NCI-H1436 (cell line): ENCODE measurements at places on chromosomes 2 and 18.
A peak's percentile ranks its signal among the peaks of the same experiment; 100 is the strongest.

- DNase-seq: no peak
Measured at GRCh38 chr18:51490860-51491259, 293.4 kb upstream of the MEX3C start.

DNA sequence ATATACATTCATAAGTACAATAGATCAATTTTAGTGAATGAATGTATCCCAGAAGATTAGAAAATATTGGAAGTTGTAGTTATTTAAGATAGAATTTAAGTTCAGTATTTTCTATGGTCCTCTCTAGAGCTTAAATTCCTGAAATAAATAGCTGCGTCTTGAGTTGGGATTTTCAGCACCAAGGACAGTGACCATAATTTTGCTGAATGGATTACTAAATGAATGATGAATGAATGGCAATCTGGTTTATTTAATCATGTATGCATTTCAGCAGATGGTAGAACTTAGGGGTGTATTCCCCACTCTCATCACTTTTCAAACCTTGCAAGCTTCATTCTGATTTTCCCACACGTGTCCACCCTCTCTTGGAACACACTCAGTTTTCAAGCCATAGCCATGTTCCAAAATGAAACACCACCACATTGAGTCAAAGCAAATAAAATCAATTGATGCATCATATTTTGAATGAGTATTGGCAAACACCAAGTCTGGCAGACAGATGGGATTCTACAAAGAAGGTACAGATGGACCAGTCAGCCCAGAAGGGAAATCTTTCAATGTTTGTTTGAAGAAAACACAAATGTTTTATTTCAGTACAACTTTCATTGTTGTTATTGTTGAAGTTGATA is 362.2 kb upstream of the NXPH2 start:
- no peak for DNase-seq

DNA sequence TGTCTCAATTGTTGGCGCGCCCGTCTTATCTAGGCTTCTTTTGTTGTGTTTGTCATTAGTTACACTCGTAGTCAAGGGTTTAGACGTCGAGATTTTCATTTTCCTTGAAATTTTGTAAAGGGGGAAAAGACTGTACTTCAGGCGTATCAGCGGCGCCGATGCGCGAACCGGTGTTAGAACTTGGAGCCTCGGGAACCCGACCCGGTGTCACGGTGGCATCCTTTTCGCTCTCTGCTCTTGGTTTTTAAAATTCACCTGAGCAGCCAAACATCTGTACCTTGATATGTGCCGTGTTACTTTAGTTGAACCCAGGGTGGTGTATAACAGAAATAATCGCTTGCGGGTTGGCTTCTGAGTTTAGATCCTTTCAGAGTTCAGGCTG is 643 bp downstream of the RMC1 start:
- DNase-seq: no peak

- no peak for DNase-seq
Measured at GRCh38 chr2:9941196-9941995, 10.1 kb upstream of the GRHL1 start.

DNA sequence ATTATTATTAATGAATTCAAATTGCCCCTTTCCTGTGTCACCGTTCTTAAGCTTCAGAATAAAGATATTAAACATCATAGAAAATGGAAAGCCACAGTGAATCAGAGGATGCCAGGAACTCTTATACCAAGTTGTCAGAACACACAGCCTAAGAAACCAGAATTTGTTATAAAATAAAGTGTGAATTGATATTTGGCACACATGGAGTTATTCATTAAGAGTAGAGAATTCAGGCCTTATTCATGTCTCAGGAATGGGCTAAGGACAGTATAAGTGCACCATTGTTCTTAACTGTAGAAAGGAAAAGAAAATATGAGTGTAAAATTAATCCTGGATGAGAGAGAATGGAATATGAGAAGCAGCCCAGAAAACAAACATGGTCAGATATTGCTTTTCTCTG is 86.7 kb upstream of the ATP8B1 start:
- DNase-seq: no peak

DNA sequence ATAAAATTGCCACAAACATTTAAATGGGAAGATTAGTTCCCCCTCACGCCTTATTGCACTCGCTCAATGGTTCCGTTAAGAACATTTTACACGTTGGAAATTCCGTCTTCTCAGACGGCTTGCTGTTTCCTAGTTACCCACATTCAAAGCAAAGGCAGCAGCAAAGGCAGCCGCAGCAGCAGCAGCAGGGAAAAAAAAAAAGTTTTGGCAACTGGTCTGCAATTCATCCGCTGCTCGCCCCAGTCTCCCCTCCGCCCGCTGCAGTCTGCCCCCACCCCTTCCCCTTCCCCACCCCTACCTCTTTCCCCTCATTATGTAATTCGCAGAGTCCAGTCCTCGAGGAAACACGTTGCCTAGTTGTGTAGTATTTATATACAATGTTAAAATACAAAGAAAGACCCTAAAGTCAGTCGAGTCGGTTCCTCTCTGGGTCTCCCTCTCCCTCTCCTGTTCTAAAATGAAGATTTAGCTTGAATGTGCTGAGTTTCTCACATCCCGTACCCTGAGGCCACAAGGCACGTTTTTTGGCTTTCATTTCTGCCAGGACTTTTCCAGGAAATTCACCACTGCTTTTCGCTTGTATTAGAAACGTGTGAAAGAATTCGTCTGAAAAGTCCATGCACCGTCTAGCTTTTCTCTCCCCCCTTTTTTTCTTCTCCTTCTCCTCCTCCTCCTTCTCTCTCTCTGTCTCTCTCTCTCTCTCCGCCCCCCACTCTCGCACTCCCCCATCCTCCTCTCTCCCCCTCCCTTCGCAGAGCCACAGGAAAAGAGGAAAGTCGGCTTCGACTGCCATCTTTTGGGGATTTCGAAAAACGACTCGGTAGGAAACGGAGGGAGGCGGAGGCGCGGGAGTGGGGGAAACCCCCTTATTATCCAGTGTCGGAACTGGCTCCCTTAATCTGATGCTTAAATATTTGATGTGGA is 140.0 kb downstream of the MEIS1 start:
- peak; percentile 81 for DNase-seq

- DNase-seq: no peak
Measured at GRCh38 chr2:58101500-58101899, 54.9 kb downstream of the VRK2 start.

DNA sequence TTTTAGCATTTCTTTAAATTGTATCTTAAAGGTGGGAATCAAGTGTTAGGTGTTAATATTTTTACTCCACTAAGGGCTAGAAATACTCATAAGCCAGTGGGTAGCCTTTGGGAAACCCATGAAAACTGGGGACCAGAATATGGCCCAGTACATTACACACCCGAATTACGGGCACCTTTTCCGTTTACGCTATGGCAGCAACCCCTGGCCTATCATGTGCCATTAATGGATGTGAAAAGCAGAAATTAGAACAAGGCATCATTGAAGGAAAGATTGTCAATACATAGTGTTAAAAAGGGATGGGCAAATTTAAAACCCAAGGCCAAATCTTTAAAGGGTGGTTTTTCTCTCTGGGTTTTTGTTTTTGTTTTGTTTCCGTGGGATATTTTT is 781 bp downstream of the FARP2 start:
- DNase-seq: no peak

GRCh38 chr18:4250141-4250540 is 205.0 kb downstream of the DLGAP1 start:
- no peak for DNase-seq

- no peak for DNase-seq
Measured at GRCh38 chr2:168053676-168054075, 193.7 kb downstream of the STK39 start.

GRCh38 chr2:101967826-101968513 is 23.8 kb upstream of the IL1R2 start:
- no peak for DNase-seq

DNA sequence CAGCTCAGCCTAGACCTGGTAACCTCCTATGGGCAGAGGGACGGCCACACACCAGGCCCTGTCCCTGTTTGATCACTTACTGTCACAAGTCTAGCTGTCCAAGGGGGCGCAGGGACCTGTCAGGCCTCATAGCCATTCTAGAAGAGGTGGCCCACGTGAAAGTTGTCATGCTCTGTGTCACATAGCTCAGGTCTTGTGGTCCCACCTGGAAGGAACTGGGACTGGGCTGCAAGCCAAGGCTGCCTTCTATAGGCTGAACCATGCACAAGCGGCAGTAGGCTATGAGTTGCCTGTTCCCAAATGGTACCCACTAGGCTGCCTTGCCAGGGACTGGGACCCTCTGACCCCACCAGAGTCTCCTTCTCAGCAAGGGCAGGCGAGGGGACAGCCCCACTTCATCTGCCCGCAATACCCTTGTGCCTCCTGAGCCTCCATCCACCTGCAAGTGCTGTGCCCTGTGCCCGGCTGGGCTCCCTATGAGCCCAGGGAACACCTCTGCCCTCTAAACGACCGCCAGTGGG is 177.5 kb downstream of the ANAPC1 start:
- DNase-seq: no peak

DNA sequence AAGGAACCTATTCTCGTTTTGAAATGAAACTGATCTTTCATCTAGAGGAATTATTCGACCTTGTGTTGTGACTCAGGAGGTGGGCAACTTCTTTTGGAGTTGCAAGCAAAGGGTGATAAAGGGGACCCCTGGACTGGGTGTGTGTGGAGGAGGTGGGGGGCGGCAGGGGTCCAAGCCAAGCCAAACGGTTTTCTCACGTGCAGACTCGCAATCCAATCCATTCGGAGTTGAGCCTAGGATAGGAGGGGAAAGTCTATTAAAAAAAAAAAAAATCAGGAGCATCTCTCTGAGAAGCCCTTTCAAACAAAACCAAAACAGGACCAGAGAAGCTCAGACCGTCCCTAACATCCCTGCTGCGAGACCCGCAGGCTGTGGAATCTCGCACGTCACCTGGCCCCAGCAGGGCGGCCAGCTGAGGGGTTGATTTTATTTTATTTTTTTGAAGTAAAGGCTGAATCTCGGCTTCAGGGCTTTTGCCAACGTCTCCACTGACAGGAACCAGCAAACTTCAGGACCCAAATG is 3.7 kb upstream of the ZEB2 start:
- no peak for DNase-seq

DNA sequence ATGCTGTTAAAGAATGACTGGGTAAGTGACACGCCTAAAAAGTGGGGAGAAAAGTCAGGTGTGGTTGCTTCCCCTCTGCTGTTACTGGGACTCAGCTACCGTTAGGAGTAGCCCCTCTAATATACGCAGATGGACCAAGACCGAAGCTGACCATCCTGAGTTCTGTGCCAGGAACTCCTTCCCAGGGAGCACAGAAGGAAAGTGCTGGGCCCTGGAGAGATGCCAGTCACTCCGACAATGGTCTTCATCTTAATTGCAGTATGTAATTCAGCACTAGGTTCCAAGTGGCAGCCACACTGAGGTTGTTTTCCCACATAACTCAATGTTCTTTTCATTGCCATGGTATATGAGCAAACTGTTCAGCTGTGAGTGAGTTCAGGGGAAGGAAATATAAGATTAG is 19.6 kb upstream of the TMEM200C start:
- DNase-seq: no peak

- DNase-seq: peak; percentile 28
Measured at GRCh38 chr2:224162122-224162521, 123.0 kb upstream of the SERPINE2 start.

DNA sequence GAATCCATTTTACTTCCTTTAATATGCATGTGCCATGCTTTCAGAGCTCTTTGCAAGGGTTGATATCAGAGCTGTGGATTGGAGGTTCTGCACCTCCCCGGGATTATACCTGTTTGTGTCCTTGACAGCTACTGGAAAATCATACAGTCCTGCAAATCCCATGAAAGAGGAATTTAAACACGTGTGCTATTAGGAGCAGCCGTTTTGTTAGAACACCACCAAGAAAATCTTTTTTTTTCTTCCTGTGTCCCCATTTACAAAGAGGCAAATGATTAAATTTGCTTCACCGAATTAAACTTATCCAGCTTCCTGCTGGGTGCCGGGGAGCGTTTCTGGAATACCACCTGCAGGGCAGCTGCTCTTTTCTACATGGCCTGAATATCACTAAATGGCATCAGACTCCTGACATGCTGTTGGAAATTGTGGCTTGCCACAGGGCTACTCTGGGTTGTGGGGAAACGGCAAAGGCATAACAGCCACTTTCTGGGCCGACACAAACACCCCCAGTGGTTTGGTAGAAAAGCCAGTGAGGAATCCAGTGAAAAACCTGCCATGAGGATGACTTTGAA is 23.4 kb upstream of the SOX11 start:
- no peak for DNase-seq

GRCh38 chr2:7703048-7703447 is 785.8 kb downstream of the RNF144A start:
- no peak for DNase-seq

DNA sequence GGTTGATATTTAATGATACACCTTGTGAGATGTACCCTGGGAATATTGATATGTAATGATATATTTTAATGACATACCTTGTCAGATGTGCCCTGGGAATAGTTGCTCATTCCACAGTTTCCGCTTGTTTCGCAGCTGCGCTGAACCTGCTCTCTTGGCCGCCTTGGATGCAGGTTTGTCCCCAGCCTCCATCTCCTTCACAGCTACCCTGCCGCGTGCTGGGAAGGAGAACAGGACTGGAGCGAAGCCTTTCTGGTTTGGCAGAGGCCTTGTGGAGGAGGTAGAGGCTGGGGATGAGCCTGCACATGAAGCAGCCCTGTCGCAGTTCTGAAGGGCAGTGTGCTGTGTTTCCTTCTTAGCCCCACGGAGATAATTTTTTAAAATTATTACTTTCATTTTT is 14.6 kb downstream of the ATG4B start:
- DNase-seq: no peak

DNA sequence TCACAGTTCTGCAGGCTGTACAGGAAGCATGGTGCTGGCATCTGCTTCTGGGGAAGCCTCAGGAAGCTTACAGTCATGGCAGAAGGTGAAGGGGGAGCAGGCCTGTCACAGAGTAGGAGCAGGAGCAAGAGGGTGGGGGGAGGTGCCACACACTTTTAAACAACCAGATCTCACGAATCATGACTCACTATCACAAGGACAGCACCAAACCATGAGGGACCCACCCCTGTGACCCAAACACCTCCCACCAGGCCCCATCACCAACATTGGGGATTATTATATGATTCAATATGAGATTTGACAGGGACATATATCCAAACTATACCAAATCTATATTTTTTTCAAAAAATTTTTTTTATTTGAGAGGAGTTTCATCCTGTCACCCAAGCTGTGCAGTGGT is 51.0 kb upstream of the GLS start:
- DNase-seq: no peak

GRCh38 chr2:30675758-30676157 is 131.5 kb downstream of the CAPN13 start:
- no peak for DNase-seq

DNA sequence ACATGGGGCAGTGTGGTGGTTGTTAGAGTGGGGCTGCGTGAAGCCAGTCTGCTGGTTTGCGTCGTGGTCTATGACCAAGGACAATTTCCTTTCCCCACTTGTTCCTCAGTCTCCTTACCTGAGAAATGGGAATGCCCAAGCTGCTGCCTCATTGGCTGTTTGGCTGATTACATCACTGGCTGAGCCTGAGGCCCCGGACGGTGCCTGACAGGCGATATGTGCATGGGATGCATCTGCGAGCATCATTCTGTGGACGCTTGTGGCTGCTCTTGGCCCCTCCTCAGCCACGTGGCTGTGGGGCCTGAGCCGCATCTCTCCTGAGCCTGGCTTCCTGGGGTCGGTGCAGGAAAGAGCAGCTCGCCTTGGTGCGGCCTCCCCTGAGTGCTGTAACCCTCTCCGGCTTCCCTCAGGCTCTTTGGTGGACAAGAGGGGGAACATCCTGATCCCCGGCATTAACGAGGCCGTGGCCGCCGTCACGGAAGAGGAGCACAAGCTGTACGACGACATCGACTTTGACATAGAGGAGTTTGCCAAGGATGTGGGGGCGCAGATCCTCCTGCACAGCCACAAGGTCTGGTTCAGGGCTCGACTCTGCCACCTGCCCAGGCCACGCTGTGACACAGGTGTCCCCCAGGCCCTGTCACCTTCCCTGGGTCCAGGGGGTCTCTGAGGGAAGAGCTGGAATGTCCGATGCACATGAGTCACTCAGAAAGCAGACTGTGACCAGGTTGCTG is 17.2 kb downstream of the CNDP2 start:
- DNase-seq: no peak
